Stimulated activated naive CD8-positive, alpha-beta T cell treated with anti-CD3 and anti-CD28 coated beads, Interleukin-15, Interleukin-2, amounts not matched to agents 100 U/mL and 50 U/mL, for 24 hours (primary cell): ENCODE measurements at places on chromosomes 2 and 18.

DNA sequence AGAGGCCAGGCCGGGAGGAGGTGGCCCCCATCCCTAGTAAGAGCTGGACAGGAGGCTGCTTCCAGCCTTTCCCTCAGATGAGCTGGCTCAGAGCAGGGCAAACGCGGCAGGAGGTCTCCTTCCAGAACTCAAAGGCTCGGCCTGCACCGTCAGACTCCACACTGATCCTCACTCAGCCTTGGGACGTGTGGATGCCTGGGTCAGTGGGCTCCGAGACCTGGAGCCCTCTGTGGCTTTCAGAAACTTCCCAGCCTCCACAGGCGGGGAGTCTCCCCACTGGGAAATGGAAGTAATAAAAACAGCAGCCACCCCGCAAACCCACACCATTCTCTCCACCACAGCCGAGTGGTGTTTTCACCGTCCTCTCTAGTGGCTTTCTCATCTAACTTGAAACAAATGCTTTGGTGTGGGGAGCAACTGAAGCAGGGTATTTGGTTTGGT, 54.3 kb downstream of the INPP5D start:
- no peak for DNase-seq

DNA sequence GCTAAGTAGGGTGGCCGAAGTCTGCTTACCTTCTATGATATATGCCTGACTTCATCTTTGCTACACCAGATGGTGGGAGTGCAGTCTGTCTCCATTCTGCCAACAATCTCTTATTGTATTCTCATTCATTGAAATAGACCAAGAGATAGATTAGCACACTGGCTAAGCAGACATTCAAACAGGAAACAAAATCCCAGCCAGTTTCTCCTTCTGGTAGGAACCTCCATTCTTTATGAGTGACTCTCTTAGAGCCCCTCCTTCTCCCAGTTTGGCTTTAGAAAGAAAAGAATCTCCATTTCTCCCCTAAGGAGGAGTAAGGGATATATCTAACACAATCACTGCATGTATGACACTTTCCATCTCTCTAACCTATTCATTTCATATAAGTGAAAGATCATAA, 118.9 kb upstream of the COL5A2 start:
- DNase-seq, result no peak

DNA sequence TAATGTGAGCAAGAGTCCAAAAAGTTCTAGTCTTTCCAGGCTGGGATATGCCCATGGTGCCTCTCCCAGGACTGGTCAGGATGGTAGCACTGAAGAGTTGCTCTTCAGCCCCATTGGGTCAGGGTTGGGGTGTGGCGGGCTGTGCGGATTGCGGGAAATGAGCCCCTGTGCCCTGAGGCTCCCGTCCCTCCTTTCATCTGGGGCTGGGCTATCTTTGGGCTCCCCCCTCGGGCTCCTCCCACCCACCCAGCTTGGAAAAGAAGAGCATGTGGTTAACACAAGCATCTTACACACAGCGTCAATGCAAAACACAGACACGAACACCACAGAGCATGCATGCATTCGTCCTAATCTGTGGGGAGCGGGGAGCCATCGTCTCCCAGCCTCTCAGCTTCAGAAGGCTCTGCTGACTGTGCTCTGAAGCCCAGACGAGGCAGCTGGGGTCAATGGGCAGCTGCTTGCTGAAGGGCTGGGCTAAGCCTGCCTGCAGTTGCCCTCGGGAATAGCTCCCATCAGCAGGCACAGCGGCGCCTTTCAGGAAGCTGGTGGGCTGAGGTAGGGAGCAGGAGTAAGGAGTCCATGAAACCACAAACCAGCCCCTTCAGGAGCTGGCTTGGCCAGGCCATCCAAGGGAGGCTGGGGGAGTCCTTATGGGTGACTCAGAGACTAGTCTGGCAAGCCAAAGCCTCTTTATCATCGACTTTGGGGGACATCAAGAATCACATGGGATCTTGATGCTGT, 112.9 kb downstream of the CLIP4 start:
- DNase-seq, result no peak

DNA sequence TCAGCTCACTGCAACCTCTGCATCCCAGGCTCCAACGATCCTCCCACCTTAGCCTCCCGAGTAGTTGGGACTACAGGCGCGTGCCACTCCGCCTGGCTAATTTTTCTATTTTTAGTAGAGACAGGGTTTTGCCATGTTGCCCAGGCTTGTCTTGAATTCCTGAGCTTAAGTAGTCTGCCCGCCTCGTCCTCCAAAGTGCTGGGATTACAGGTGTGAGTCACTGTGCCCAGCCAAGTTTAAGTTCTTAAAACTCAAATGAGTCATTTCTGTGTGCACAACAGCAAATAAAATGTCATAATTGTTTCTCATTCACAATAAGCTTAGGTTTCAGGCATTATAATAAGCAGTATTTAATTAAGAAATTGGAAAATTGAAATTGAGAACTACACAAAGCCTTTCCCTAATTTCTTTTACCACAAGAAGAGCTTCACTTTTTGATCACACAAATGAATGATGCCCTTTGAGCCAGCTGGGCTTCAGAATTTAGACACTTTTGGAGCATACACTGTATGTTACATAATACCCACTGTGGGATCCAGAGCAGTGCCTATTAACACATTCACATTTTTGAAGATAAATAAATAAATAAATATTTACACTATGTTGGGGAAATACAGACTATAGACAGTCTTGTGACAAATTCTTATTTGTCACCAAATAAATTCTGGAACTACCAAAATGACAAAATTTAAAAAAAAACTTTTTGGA, 8.6 kb upstream of the ME2 start:
- DNase-seq, result no peak

- DNase-seq, result no peak
Observed at GRCh38 chr18:74281011-74281979, 10.5 kb downstream of the CYB5A start.

DNA sequence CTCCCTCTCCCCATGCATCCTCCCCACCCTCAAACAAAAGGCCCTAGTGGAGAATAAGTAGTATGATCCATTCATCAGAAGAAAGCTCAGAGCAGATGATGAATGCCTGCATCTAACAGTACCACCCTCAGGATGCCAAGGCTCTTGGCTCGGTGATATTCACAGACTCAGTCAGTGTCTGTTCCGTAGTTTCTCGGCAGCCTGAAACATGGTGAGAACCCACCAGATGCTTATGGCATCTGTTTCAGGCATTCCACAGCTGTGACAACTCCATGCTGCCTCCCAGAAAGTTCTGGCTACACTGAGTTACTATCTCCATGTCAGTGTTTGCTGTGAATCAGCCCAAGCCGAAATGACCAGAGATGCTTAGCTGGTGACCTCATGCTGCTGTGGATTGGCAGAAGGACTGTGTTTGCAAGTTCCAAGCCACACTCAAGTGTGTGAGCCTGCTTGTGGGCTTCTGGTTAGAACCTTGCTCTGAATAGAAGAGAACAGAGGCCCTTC, 83.9 kb downstream of the WDSUB1 start:
- no peak for DNase-seq
